M059J (cell line): ENCODE measurements at places on chromosomes 2 and 18. TPM values are rescaled to one million over a fixed set of nuclear protein-coding genes. Genes with fewer than 3 reads are reported as not detected.

TEX44 gene
- not detected in 2 replicates for total RNA-seq

CD8B gene
- not detected in 2 replicates for total RNA-seq

MYO3B gene
- not detected in 2 replicates for total RNA-seq

DNA sequence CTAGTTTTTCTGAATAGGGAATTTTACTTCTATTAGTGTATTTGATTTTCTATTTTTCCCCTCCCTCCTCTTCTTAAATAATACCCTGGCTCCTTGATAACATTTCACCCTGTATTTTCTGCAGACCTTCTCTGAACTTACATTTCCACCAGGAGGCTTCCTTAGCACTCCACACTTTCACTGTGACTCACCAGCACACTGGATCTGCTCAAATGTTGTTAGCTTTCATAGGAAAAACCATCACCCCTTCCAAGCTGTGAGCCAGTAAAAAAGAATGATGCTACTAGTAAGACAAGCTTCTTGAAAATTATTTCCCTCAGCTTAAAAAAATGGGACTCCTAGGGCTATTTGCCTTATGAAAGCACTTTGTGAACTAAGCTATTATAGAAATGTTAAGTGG, 16.1 kb downstream of the SUPT7L start:
- DNase-seq: peak; percentile 17

DNA sequence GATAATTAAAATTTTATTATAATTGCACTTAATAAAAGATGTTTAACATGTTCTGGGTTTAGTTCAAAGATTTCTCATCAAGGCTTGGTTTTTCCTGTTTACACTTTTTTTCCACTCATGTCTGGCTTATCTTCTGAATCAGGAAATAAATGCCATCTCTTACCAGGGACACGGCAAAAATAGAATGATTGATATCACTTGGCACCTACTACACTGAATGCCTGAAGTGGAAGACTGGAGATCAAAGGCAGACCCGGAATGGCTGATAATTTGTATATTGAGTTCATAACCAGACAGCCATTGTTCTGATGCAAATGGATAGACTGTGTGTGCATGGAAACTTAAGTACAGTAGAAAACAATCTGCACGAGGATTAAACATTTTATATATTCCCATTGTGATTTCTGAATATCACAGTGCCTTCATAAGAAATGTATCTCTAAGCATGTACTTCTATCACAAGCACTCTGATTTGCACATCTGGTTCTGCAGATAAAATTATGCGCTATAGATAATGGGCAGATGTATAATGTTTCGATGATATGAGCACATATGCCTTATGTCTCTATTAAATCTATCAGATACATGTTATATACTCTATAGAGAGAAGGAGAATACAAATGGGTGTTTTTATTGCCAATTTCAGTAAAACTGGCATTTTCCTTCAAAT, 304.8 kb downstream of the RND3 start:
- DNase-seq: peak; percentile 57

DNA sequence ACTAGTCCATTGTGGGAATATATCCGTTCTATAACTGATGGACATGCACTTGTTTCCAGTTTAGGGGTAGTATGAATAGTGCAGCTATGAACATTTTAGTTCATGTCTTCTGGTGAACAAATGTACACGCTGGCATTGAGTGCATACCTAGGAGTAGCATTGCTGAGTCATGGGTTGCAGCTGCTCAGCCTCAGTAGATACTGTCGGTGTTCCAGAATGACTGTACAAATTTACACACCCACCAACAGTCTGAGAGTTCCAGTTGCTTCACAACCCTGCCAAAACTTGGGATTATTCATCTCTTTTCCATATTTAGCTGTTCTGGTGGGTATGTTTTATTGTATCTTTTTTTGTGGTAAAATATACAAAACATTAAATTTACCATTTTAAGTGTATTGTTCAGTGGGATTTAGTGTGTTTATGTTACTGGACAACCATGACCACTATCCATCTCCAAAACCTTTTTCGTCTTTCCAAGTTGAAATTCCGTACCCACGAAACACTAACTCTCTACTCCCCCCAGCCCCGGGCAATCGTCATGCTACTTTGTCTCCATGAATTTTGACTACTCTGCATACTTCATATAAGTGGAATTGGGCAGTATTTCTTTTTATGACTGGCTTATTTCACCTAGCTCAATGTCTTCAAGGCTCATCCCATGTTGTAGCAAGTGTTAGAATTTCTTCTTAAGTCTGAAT, 281.0 kb downstream of the PRKCE start:
- DNase-seq: peak; percentile 40

DNA sequence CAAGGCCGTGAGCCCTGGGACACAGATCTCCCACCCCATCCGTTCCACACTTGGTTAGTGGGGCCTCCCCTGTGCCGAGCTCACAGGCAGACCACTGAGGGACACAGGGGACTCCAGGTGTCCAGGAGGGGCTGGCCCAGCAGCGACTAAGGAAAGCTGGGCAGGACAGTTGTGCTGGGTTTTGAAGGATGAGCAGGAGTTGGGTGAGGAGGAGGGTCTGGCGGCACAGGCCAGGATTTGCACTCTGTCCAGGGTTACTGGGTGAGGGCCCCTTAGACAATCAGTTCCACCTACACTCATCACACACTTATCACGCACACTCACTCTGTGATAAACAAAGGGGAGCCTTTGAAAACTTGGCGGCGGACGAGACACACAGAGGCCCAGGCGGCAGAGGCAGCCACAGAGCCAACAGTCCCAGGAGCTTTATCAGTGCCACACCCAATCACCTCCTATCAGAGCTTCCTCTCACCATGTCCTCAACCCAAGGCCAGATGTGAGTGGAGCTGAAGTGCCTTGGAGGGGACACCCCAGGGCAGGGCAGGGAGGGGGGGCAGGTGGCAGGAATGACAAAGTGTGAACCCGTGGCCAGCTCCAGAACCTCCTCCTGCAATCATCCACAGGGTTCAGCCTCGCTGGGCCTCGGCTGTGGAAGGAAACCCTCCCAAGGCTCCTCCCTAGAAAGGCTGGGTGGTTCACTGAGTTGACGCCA, 26.6 kb downstream of the BIN1 start:
- no peak for DNase-seq

DNA sequence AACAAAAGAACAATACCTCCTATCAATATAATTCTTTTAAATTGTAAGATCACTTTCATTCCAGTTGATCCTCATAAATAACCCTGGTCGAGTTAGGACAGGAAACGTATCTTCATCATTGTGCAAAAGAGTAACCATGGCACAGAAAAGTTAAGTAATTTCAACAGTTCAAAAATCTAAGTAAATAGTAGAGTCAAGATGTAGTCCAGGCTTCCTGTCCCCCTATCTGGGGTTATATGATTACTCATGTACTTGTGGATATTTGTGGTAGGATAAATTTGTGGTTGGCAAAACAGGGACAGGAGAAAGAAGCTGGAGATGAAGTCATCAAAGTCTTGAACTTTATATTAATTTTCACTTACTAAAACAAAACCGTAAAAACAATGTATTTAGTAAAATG, 772.6 kb downstream of the TSN start:
- DNase-seq: peak; percentile 28

GRCh38 chr18:78408623-78409022, 571.0 kb upstream of the SALL3 start:
- DNase-seq: no peak

DNA sequence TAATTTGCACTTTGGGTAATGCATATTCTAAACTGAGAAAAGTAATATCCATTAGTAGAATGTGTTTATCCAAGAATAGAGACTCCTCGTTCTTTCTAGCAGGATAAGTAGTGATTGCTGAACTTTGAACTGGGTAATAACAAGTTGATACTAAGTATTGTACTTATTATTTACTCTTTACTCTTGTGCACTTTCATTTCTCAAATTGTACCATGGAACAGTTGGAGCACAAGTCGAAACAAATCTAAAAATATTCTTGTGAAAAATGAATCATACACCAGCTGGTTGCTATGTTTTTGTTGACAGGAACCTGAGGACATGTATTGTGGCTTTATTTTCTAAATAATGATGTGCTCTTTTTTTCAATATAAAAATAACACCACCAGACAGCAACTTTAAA, 111.9 kb downstream of the RGPD3 start:
- no peak for DNase-seq

DNA sequence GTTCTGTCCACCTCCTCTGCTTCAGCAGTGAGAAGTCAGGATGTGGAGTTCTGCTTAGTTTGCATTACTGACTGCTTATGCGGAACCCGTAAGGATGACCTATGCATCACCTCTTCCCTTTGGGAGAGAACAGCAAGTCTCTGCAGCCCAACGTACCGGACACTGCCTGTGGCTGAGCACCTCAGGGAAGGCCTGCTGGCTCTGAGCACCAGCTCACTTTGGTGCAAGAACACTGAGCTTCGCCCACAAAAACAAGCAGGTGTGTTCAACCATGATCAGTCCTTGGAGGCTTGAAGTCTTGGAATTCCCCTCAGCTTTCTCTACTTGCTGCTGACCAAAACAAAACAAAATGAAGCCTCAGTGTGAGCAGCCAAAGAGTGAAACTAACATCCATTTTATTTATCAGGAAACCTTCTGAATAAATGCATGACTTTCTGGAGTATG, 52.7 kb upstream of the NCK2 start:
- DNase-seq: no peak

GRCh38 chr18:50111398-50111797, 83.5 kb downstream of the MYO5B start:
- no peak for DNase-seq

GRCh38 chr2:202339071-202339870, 36.9 kb upstream of the BMPR2 start:
- peak; percentile 12 for DNase-seq

DNA sequence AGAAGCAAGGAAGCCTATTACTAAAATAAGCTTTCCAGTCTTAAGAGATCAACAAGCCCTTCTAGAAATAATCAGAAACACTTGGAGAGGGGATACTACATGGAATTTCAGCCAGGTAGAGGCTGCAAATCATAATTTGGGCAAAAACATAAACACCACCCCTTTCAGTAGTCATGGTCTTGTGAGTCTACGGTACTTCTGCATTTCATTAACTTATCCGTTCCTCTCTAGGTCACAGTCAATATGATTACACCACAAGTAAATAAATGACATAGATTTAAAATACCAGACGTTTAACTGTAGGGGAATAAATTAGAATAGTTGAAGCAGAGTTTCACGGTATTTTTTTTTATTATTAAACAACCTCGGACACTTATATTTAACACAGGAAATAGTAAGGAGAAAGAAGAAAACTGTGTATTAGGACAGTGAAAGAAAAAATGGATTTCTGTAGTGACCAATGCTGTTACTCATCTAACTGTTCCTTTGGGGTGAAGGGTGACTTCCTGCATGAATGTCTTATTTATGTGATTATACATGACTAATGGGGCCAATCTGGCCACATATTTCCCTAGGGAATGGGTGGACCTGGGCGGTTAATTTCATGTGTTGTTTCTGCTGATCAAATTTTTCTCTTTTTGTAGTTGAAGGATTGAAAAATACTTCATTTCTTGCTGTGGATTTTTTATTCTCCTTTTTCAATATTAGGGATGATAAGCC, 456.6 kb upstream of the UBE2E3 start:
- DNase-seq: peak; percentile 93

- no peak for DNase-seq
These were observed 102.7 kb downstream of the ZNF516 start for GRCh38 chr18:76392349-76392748.

DNA sequence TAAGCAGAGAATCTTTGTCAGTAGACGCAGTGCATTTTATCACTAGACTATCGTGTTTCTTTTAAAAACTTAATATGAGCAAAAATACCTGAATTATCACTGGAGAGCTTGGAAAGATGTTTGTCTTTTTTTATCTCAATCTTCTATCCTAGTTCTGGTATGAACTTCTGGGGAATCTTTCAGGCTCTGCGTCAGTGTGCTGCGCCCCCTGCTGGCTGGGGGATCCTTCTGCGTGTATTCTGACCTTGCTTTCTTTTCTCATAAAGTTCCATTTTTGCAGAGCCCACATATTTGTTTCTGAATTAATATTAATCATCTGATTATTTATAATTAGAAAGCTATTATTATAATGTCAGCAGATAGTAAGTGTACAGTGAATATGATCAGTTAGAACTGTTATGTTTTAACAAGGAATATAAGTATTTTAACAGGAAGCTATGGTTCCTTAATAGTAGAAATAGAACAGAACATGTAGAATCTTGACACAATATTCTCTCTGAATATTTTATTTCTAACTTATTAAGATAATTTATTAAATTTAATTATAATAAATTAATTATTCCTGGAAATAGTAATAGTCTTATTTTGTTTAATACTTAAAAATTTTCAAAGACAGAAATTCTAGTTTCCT, 945.0 kb upstream of the CRIM1 start:
- peak; percentile 30 for DNase-seq
